Caudate nucleus (tissue), 63 donors: ENCODE measurements at places on chromosomes 12 and 14.

DNA sequence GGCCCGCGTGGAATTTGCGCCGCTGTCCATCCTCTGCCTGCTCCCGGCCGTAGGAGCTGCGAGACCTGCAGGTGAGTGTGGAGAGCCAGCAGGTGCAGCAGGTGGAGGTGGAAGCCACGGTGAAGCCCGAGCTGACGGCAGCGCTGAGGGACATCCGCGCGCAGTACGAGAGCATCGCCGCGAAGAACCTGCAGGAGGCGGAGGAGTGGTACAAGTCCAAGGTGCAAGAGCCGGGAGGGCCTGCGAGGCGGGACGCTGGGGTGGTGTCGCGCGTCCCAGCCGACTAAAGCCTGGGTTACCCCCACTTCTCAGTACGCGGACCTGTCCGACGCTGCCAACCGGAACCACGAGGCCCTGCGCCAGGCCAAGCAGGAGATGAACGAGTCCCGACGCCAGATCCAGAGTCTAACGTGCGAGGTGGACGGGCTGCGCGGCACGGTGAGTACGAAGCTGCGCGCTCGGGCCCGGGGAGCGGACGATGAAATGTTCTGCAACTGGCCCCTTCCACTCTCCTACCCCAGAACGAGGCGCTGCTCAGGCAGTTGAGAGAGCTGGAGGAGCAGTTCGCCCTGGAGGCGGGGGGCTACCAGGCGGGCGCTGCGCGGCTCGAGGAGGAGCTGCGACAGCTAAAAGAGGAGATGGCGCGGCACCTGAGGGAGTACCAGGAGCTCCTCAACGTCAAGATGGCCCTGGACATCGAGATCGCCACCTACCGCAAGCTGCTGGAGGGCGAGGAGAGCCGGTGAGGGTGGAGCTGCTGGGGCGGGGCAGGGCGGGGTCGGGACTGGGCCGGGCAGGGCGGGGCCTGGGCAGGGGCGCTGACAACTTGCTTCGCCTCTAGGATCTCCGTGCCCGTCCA is 2.1 kb downstream of the PRPH start:
- DNase-seq: no peak

- peak; percentile 70 for DNase-seq
These were observed 61.3 kb downstream of the C14orf132 start for GRCh38 chr14:96100161-96101064.

DNA sequence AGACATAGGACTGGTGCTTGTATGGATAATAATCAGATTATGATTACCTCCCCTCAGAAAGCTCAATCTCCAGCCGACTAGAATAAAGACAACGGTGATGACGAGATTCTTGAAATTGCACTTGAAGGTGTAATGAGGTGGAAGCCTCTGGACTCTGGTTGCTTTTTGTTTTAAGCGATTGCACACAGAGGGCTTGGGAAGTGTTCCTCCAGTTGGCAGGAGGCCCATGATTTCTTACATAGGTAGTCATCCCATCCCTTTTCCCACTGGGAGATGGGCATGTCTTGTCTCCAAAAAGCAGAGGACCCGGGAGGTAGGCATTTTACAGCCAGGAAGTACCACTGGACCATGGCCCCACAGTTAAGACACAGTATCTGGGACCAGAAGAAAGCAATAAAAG is 165.7 kb upstream of the FKBP4 start:
- DNase-seq: no peak

- DNase-seq: no peak
These were observed 45.5 kb downstream of the EML1 start for GRCh38 chr14:99838639-99839134.

DNA sequence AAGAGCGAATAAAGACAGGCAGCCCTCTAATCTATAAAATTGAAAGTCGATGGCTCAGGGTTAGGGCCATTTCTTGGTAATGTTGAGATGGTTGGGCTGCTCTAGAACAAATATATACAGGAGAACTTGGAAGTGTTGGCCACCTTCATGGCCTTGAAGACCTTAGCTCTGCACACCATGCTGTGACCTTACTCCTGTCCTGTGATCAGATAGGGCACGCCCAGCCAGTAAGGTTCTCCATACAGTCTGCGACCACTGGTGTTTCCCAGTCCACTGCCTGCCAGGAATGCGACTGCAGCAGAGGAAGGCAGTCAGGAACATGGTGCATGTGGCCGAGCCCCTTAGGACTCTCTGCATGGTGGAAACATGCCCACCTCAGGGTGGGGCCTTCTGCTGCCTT is 73.2 kb upstream of the PSMA6 start:
- no peak for DNase-seq

DNA sequence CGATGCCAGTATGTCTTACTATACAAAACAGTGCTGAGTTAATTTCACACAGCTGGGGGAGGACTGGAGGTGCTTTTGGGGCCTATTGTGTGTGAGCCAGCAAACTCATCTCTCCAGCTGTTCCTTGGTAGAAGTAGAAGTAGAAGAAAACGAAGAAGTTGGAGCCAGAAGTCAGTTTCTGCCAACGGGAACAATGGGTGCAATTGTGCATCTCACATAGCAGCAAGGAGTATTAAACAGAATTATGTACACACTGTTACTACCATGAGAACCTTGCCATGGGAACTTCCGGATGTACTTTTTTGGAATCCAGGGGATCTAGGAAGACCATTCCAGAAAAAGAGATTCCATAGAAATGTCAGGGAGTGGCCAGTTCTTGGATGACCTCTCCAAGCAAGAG is 88.6 kb downstream of the VCPKMT start:
- no peak for DNase-seq

DNA sequence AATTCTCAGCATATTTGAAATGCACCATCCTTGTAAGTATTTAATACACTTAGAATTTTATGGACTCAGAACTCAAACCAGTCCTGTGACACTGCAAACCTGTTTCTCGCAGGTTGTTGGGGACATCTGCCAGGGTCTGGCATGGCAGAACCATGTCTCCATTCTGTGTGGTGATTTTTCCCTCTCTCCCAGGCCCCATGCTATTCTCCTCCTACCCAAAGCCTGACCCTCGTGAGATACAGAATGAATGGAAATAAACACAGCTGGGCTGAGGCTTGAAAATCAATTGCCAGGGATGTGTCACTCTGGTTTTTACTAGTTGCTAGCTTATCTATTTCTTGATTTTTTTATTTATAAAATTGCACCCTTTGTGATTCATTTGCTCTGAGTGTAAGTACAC is 19.8 kb downstream of the TPH2 start:
- DNase-seq: no peak
